Activated CD8-positive, alpha-beta memory T cell treated with anti-CD3 and anti-CD28 coated beads for 48 hours (primary cell): ENCODE measurements at places on chromosomes 11 and 22.

DNA sequence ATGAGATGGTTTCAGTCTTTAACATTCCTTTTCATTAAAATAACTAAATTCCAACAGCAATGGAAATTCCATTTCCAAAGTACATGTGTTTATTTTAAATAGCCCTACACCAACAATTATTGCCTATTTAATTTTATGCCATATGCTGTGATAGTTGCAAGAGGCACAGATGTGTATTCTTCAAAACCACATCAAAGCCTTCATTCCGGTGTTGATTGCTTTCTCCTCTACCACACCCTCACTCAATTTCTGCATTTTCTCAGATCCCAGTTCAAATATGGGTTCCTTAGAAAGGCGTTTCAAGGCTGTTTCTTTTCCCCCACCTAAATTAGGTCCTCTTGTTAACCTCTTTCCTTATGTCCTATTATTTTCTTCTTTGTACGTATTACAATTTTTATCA is 6.0 kb upstream of the HSD17B12 start:
- no peak for DNase-seq

- DNase-seq, result no peak
Observed at GRCh38 chr11:22199243-22199642, 6.4 kb downstream of the ANO5 start.

DNA sequence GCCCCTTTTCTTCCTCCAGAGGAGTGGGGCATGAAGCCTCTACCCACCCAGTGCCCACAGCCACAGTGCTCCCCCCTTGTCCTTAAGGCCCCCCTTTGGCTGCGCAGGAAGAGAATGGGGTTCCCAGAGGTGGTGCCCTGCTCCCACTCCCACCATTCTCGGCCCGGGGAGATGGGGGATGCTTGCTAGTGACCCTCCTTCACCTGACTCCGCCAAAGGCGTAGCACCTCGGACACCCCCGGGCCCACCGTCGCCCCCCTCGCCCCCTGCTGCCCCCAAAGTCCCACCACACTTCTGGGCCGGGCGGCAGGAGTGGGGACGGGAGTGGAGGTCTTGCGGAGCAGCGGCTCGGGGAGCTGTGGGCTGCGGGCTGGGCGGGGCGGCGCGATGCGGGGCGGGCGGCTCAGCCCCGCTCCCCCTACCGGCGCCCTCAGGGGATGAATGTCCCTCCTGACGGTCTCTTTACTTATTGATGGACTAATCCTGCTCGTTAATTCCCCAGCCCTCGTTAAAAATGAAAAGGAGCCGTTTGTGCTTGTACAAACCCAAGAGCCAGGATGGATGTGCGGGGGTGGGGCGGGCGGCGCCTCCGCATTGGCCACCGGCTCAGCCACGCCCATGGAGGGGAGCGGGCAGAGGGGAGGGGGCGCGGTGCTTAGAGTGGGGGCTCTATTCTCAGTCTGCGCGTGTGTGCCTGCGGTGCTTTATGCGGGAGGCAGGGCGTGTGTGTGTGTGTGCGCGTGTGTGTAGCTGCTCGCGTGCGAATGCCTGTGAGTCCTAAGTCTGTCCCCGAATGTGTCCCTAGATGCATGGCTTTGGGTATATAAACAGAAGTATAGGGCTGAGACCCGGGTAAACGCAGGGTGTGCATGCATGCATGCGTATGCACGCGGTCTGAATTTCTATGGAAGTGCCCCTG is 25.6 kb downstream of the SYT7 start:
- DNase-seq, result no peak

GRCh38 chr11:80593648-80594374 is 1153.0 kb upstream of the TENM4 start:
- no peak for DNase-seq

GRCh38 chr11:111372538-111372937 is 6.5 kb downstream of the POU2AF1 start:
- DNase-seq, result no peak

GRCh38 chr11:75161506-75162095 is 10.7 kb downstream of the SLCO2B1 start:
- no peak for DNase-seq

DNA sequence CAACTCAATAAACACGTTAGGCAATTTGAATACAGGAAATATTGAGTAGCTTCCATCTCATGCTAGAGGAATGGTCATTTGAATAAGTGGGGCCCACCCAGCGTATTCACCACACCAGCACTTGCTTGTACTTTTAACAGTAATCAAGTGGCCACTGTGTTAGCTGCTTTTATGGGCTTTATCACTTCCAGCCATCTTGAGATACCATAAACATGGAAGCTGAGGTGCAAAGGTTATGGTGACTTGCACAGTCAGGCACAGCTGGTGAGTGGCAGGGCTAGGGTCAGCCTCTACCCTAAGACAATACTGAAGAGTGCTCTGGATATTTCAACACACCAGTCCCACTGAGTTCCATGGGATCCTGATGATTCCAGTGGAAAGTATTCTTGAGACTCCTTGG is 6.7 kb downstream of the JOSD1 start:
- DNase-seq, result no peak

GRCh38 chr22:43817402-43817801 is 5.3 kb upstream of the EFCAB6 start:
- DNase-seq, result no peak

- no peak for DNase-seq
Observed at GRCh38 chr22:47043835-47044721, 281.6 kb downstream of the TBC1D22A start.
